ENCODE measurements at places on chromosomes 16 and 17. TPM values are rescaled to one million over a fixed set of nuclear protein-coding genes. Genes with fewer than 3 reads are reported as not detected.

TP53I13 gene
- 52.2 TPM for total RNA-seq

MT1G gene
- not detected for total RNA-seq

DCXR gene
- 56.8 TPM for total RNA-seq

SLC38A8 gene
- total RNA-seq = not detected

C16orf54 gene
- not detected for total RNA-seq

EVPL gene
- total RNA-seq = 0.05 TPM

PIK3R5 gene
- total RNA-seq = 0.05 TPM

BAIAP3 gene
- 1.4 TPM for total RNA-seq

OR3A2 gene
- not detected for total RNA-seq

LITAFD gene
- total RNA-seq = not detected

CRYM gene
- total RNA-seq = not detected

TMEM100 gene
- total RNA-seq = 8.0 TPM

KCNG4 gene
- total RNA-seq = not detected

KRTAP3-2 gene
- total RNA-seq = not detected

TK1 gene
- 170 TPM for total RNA-seq

GDPD3 gene
- 1.1 TPM for total RNA-seq

PHLPP2 gene
- total RNA-seq = 9.0 TPM

LGALS9B gene
- not detected for total RNA-seq

SYCE1L gene
- 3.4 TPM for total RNA-seq

LRRC75A gene
- 2.6 TPM for total RNA-seq

GRCh38 chr16:1112506-1113184, 16.6 kb upstream of the C1QTNF8 start:
- DNase-seq = no peak

DNA sequence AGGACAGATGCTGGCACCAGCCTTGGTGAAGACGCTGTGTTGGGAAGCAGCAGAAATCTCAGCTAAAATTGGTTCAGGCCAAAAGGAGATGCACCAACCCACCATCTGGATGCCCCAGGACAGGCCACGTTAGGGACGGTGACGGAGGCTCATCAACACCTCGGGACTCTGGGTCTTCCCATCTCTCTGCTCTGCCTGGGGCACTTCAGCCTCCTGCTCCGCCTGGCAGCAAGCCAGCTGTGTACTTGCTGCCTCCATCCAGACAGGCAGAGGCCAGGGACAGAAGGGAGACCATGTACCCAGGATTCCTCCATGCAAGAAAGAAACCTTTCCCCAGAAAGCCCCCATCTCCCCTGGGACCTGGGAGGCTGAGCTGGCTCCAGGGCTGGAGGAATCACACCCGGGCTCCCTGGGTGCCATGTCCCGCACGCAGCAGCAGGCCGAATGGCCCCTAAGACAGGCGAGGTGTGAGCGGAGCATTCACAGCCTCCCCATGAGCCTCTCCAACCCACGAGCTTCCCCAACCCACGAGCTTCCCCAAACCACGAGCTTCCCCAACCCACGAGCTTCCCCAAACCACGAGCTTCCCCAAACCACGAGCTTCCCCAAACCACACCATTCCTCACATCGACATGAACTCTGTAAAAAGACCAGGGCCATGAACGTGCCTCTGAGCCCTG, 274.5 kb downstream of the C16orf95 start:
- DNase-seq = no peak

DNA sequence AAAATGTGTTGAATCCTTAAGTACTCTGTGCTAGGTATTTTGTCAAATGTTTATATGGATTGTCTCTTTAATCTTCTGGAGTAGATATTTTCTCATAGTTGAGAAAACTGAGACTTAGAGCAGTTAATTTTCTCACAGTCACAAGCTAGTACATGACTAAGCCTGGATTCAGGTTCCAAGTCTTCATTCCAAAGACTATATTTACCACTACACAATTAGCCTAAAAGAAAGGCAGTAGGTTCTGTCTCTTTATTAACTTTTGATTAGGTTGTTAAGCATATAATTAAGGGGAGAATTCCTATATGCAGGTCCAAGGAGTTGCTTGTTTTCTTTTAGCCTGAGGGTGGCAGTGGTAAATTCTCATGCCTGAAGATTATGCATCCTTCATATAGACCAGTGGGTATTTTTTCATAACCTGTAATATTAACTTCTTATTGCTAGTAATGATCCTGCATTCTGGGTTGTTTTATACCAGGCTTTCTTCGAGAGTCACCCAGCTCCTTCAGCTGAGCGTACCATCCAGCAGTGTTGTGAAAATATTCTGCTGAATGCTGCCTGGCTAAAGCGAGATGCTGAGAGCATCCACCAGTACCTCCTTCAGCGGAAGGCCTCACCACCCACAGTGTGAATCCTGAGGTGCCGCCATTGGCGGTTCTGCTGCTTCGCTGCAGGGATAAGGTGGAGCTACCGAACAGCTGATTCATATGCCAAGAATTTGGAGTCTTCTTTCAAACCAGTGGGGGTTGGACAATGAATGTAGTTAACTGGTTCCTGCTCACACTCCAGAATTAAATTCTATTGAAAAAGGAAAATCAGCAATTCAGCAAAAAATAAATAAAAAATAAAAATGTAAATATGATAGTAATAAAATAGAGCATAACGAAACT, 28.2 kb upstream of the KPNB1 start:
- peak; percentile 80 for DNase-seq

GRCh38 chr16:26651464-26651863, 415.3 kb upstream of the C16orf82 start:
- no peak for DNase-seq

- DNase-seq = no peak
Observed at GRCh38 chr16:83110269-83110668, 483.5 kb downstream of the CDH13 start.

DNA sequence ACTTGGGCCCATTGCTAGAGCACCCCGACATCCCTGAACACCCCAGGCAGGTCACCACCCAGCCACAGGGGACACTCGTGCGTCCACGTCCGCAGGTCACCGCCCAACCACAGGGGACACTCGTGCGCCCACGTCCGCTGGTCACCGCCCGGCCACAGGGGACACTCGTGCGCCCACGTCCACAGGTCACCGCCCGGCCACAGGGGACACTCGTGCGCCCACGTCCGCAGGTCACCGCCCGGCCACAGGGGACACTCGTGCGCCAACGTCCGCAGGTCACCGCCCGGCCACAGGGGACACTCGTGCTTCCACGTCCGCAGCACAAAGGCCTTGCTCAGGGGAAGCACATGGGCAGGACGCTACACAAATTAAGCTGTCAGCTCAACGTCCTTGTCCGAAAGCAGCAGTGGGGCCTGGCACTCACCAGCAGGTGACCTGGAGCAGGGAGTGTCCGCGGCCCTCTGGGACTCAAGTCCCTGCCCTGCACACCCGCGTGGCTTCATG, 17.7 kb downstream of the GALNS start:
- no peak for DNase-seq

- DNase-seq = no peak
Observed at GRCh38 chr17:57966875-57967274, 11.7 kb upstream of the CUEDC1 start.

DNA sequence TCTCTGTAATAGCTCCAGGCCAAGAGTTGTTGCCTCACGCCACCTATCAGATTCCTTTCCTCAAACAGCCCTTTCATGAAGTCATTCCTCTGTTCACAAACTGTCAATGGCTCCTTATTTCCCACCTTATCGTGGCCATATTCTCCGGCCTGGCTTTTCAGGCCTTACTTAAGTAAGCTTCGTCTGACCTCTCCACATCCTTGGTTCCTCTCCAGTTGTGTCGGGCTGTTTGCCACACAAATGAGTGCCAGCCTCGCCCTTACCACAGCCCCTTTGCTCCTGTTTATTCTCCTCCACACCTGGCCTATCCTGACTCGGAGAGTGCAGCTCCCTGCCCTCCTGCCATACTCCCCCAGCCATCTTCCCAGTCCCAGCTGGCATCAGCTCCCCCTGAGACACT, 2.0 kb downstream of the TP53I13 start:
- no peak for DNase-seq

GRCh38 chr17:72590882-72591281, 470.1 kb downstream of the SOX9 start:
- DNase-seq = no peak

DNA sequence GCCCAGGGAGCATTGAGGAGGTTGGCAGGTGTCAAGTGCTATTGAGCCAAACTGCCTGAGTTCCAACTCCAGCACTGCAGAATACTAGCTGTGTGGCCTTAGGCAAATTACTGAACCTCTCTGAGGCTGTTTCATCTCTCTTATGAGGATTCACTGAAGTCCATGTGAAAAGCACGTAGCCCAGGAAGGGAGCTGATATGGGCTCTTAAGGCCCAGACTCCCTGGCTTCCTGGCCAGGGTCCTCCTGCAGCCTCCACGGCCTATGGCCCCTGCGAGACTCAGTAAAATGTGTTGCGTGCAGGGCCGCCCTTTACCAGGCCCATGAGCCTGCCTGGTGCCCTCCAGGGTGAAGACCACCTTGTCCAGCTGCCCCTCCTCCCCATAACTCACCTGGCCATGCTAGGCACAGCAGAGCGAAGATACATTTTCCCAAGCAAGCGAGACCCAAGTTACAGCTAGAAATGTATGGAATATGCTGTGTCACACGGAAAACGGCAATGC, 133.7 kb upstream of the TNRC6C start:
- DNase-seq = no peak

DNA sequence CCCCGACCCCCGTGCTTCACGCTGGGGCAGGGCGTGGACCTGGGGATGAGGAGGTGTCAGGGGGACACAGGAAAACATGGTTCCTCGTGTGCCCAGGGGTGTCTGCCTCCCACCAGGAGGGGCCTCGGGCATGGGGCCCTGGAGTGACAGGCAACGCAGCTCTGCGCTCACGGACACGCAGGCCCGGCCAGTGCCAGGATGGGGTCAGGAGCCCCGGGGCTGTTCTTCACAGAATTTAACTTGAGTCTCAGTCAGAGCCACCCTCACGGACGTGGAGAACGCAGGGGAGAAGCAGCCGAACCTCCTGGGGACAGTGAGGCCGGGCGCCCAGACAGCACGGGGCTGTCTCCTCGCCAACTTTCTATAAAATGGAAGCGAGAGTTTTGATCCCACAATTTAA, 16.7 kb downstream of the UNKL start:
- no peak for DNase-seq

- DNase-seq = no peak
Observed at GRCh38 chr17:54007855-54008254, 185.1 kb downstream of the KIF2B start.

DNA sequence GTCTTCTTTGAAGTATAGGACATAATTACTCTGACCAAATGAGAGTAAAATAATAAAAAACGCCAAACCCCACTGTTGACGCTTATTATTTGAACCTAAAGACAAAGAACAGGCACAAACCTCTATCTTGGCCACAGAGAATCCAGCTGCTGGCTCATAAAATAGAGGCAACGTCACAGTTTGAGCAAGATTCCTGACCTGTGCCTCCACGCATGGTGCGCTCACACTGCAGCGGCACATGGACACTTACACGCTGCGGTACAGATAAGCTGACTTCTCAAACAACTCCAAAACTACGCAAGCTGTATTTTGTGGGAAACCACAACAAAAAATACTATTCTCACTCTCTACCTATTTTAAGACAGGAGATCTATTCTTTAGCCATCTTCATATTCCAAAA, 38.8 kb upstream of the TRAP1 start:
- DNase-seq = no peak

GRCh38 chr16:4270595-4270994, 2.2 kb downstream of the TFAP4 start:
- DNase-seq = no peak

GRCh38 chr16:81526199-81526598, 81.6 kb downstream of the CMIP start:
- peak; percentile 62 for DNase-seq

DNA sequence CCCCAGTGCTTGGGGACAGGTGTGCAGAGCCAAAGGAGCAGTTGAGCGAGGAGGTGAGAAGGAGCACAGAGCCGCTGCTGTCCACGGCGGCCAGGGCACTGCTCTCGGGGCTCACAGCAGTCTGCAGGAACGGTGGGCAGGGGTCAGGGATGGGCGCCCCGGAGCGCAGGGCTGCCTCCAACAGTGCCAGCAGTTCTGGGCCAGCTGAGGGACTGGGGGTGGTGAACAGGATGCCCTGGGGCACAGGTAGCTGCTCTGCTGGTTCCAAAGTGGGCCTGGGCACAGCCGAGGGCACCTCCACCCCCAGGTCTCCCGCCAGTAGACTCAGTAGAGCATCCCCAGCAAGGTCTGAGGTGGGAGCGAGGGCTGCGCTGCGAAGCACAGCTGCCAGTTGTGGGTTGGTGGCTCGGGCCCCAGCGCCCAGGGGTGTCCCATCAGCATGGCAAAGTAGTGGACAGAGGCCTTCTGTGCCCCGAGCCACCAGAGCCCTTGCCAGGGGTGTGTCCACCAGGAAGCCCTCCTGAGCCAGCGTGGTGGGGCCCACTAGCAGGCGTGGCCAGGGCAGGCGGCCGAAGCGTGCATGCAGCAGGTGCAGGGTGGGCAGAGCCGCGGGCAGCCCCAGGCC, 1.9 kb downstream of the GGT6 start:
- DNase-seq = no peak

DNA sequence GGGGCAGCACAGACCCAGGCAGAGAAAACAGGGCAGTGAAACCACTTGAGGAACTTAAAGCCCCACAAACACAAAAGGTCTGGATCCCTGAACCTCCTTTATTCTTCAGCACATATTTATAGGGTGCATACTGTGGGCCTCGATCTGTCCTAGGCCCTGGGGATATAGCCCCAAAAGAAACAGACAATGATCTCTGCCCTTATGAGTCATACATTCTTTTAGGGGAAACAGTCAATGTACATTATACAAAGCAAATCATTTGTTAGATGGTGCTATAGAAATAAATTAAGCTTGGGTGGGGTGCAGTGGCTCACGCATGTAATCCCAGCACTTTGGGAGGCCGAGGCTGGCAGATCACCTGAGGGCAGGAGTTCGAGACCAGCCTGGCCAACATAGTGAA, 10.0 kb upstream of the HES7 start:
- no peak for DNase-seq

DNA sequence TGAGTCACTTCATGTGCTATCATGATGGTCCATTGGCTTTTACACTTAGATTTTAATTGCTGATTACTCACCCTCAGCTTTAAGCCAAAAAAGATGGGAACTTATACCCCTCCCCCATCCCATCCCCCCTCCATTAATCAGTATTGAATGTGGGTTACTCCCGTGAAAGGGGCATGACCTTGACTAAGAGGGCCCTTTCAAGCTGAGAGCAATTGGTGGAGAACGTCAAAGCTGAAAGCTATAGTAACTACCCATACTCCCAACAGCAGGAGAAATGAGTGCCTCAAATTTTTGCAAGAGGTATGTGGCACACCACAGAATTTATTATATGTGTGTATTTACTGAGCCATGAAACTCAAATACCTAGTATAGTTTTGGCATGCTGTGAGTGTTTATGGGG, 99.7 kb upstream of the CDH8 start:
- DNase-seq = no peak

DNA sequence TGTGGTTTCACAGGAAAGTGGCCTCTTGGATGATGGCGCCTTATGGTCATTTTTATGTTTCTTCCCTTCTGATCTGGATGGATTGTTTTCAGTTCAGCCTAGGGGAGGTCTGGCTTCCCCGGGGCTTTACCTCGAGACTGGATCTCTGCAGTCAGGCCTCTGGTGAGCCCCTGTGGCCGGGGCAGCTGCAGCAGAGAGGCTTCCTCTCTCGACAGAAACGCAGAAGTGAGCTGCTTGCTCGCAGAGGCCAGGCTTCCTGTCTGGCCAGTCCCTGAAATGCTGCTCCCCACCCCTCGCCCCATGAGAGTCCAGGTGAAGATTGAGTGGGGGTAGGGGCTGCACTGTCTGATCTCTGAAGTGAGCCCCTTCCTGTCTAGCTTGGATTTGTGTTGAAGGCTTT, 44.0 kb downstream of the PLCG2 start:
- DNase-seq = peak; percentile 42

Measured in dermis blood vessel endothelial cell (primary cell).